ENCODE measurements at places on chromosomes 1 and 21.

DNA sequence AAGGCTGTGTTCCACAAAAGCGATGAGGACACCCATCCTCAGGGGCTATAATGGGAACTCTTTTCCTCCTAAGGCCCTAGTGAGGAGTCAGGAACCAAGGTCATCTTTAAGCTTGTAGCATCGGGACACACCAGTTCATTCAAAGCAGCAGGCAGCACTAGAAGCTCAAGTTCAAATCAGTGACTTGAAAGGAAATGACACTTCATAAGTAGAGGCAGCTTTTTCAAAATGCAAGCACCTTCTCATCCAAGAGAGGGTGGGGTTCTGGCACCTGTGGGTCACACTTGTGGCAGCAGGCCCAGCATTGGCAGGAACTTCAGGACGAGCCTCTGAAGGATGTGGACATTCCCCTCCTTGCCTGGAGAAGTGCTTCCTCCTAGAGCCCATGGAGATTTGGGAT is 496.3 kb downstream of the KIF26B start:
- no peak for DNase-seq

- DNase-seq: no peak
These were observed 187.1 kb downstream of the NRIP1 start for GRCh38 chr21:14877581-14878228.

- no peak for DNase-seq
These were observed 18.3 kb upstream of the IFNGR2 start for GRCh38 chr21:33384841-33385331.

DNA sequence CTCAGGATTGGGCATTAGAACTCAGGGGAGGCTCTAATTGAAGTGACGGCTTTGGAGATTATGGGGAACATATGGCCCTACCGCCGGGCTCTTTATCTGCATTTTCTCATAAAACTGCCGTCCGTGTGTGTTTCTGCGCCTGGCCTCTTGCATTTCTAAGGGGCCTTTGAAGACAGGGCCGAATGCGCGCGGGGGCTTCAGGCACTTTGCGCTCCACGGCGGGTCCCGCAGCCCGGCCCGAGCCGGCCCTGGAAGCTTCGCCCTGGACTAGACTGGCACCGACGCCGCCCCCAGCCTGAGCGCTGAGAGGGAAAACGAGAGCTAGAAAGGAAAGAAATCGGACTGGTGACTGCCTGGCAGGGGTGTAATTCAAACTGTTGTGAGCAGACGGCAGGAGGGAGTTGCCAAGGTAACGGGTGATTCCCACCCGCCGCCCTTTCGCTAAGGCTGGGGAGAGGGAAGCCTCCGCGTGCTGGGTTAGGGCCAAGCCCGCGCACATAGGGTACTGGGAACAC is 120.7 kb downstream of the LMX1A start:
- peak; percentile 28 for DNase-seq

GRCh38 chr1:180494370-180494769 is 8.0 kb downstream of the ACBD6 start:
- DNase-seq: no peak

DNA sequence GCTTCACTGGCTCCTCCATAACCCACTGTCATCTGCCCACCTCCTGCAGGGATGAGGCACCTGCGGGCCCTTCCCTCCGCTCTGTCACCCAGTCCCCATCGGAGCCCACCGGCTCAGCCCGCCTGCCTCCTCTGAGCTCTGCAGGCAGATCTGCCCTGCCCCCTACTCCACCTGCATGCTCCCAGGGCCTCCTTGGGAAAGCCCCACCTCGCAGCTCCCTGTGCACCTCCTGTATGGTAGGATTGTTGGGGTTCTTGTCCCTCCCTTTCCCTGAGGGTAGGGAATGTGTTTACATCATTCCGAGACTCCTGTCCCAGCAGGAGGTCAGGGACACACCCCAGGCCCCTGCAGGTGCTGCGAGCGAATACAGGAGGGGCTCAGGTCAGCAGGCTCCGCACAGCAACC is 50.5 kb downstream of the SIK1 start:
- no peak for DNase-seq

GRCh38 chr1:181185461-181185860 is 97.0 kb downstream of the IER5 start:
- DNase-seq: no peak

- DNase-seq: no peak
These were observed 16.4 kb downstream of the RGS8 start for GRCh38 chr1:182667848-182668505.

GRCh38 chr1:87330885-87331364 is 2.2 kb downstream of the LMO4 start:
- no peak for DNase-seq

GRCh38 chr1:183600634-183601033 is 10.4 kb upstream of the NCF2 start:
- no peak for DNase-seq

- DNase-seq: no peak
These were observed 198.4 kb downstream of the MATN1 start for GRCh38 chr1:30524840-30525617.

GRCh38 chr1:5983361-5984103 is 8.7 kb downstream of the NPHP4 start:
- DNase-seq: no peak

GRCh38 chr1:172254521-172255222 is 165.8 kb upstream of the C1orf105 start:
- DNase-seq: no peak

DNA sequence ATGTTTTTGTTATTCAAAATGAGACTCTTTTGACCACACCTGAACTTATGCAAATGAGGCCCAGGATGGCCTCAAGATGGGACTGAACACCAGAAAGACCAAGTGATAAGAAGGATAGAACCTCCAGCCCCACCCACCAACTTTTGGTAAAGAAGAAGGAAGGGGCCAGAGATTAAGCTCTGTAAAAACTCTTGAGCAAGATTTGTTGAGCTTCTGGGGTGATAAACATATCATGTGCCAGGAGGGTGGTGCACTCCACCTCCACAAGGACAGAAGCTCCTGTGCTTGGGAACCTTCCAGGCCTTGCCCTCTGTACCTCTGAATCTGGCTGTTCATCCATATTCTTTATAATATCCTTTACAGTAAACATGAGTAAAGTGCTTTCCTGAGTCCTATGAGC is 5.3 kb downstream of the RSPH1 start:
- DNase-seq: no peak

DNA sequence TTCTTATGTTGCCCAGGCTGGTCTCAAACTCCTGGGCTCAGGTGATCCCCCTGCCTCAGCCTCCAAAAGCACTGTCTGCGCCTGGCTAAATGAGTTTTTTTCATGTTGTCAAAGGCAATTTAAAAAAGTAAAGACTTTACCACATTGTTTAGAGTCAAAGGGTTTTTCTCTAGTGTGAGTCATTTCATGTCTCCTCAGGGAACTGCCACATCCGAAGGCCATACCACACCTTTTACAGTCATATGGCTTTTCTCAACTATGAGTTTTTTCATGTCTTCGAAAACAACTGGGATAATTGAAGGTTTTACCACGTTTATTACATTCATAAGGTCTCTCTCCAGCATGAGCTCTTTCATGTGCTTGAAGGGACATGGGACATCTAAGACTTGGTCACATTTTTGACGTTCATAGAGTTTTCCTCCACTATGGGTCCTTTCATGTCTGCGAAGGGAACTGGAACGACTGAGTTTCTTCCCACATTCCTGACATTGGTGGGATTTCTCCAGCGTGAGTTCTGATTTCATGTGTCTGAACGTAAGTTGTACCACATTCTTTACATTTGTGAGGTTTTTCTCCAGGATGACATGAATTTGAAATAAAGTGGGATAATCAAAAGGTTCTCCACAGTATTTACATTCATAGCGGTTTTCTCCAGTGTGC is 65.6 kb downstream of the UCHL5 start:
- no peak for DNase-seq

DNA sequence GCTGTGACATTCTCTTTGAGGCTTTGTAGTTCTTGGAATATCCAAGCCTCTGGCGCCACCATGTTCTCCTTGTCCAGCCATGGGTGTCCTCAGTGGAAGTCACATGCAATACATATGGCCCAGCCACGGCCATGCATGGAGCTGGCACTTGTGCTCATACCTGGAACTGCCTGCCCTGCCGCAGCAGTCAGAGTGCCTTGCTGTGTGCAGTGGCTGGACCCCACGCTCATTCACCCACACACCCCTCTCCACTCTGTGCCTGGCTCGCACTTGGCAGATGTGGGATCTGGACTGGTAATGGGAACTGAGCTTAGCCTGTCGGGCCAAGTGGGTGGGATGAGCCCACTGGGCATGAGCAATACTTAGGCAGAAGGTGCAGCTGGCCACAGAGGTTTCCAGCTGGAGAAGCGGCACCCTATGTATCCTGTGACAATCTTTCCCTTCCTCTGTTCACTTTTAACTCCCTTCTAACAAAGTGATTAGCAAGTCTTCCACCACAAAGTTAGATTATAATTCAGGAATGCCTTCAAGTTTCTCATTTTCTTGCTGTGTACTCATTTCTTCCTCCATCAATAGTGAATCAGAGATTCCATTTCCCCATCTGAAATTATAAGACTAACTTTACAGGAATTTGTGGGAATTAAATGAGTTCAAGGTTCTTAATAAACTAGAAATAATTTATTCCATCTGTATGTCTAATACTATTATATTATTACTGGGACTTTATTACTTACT is 351.6 kb upstream of the NCAM2 start:
- DNase-seq: no peak

GRCh38 chr1:8629241-8630091 is 188.0 kb downstream of the RERE start:
- no peak for DNase-seq

Data from femur (tissue), 1 donor.